ENCODE measurements at places on chromosomes 1 and 21. TPM values are rescaled to one million over a fixed set of nuclear protein-coding genes. Genes with fewer than 3 reads are reported as not detected.

The CD244 gene
- 1.8 TPM for total RNA-seq

The RNF207 gene
- total RNA-seq, result 85.9 TPM

- DNase-seq, result no peak
Measured at GRCh38 chr1:210302501-210302900, 26.2 kb upstream of the HHAT start.

DNA sequence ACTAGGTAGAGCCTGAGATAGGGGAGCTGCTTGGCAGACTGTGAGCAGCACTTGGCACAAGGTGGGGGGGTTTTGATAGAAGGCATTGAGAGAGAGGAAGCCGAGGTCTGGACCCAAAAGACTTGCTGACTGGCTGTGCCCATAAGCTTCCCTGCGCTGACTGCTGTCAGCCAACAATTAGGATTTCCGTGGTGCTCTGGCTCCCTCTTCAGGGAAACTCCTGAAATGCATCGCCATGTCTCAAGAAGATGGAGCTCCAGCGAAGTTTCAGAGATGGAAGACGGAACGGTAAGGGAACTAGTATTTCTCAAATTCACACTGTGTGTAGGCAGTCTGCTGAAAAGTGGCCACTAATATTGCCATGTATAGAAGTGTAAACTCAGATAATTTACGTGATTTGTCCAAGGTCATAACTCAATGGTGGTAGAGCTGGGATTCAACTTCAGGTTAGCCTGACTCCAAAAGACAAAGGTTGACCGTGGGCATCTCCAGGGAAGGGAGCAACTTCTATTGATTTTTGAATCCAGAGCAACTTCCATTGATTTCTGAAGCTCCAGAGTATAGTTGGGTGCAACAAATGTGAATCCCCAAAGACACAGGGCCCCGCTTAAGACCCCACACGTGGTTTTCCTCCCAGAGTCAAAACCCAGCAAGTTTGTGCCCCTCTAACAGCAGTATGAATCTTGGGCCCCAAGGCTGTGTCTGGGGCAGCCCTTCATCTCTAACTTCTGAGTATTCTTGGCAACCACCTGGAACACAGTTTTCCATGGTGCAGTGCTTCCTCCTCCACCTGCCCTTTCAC, 44.5 kb upstream of the CRNN start:
- DNase-seq, result peak; percentile 76

The TSPEAR gene
- total RNA-seq, result not detected

GRCh38 chr21:44449473-44450363, 5.6 kb upstream of the LRRC3 start:
- peak; percentile 12 for DNase-seq

The ANKRD34A gene
- total RNA-seq, result 0.77 TPM

DNA sequence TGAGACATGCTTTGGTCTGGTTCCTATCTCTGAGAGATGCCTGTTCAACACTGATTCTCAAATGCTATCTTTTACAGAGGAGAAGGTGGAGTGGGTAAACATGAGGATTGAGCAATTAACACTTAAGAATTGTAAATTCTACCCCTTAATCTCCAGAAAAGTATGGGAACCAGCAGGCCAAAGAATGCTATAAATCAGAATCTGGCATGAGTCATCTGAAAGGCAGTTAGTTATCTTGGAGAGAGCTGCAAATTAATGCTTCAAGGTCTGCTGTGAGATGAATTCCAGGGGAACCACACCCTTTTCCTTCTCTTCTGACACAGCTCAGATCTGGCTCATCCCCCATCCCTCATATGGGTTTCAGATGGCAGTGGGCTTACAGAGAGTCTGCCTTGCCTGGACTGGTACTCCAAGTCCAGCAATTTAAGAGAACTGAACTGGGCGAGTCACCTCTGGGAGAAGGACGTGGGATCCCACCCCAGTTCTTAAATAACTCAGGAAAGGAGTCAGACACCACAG, 5.2 kb downstream of the S100A10 start:
- DNase-seq, result no peak

The SFPQ gene
- 324 TPM for total RNA-seq

The SELL gene
- 12.0 TPM for total RNA-seq

DNA sequence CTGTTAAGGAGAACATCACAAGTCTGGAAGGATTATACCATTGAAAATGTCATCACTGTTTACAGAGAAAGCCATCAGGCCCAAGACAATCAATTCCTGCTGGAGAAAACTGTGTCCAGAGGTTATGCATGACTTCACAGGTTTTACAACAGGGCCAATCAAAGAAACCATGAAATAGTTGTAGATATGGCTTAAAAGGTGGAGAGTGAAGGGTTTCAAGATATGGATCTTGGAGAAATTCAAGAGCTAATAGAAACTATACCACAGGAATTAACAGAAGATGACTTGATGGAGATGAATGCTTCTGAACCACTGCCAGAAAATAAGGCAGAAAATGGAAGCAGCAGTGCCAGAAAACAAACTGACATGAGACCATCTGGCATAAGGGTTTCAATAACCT, 30.2 kb downstream of the USP1 start:
- no peak for DNase-seq

DNA sequence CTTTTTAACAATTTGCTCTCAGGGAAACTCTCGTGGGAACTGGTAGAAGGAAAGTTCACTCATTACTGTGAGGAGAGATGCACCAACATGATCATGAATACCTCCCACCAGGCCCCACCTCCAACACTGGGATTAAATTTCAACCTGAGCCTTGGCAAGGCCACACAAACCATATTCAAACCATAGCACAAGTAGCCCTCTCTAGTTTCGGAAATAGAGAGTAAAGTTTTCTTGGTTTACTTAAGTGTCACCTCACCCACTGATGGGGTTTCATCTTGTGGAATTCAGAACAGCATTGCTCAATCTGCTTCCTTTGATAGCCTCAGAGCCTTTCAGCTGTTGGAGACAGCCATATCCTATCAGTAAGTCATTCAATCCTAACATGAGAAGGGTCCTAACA, 25.5 kb upstream of the CCSAP start:
- DNase-seq, result no peak

DNA sequence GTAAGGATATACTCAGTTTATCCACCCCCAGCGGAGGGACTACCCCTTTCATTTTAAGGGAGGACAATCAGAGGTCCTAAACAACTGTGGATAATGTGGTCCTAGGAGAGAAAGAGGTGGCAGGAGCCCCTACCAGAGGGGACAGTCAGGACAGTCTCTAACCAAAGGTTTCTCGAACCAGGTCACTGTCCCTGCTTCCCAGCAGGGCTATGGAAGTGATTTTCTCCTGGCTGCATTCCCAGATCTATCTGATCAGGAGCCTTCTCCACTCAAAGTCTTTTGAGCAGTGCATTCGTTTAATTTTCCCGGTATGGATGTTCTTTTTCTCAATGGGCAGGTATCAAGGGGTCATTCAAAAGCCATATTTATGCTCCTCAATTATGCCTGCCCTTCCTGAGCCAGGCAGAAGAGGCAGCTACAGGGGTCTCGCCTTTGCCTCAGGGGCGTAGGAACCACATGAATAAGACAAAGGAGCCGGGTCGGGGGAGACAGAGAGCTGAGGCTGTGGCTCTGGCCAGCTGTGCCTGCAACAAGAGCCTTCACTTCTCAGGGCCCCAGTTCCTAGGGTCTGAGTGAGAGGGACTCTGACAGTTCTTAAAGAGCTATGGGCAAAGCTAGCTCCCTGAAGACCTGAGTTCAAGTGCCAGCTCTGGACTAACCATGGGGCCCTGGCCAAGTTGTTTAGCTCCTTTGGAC, 62.5 kb upstream of the DMRTB1 start:
- no peak for DNase-seq
